ENCODE measurements at places on chromosomes 6 and 20.
A peak's percentile ranks its signal among the peaks of the same experiment; 100 is the strongest.

- DNase-seq = no peak
These were observed 546.0 kb upstream of the ARID1B start for GRCh38 chr6:156231026-156231765.

- peak; percentile 39 for DNase-seq
These were observed 80.3 kb downstream of the BACH2 start for GRCh38 chr6:90216072-90216977.

- no peak for DNase-seq
These were observed 76.0 kb upstream of the ADGRB3 start for GRCh38 chr6:68559070-68559469.

GRCh38 chr6:138418118-138418742 lies 14.2 kb downstream of the HEBP2 start:
- DNase-seq = no peak

- no peak for DNase-seq
These were observed 111.0 kb downstream of the TFAP2A start for GRCh38 chr6:10303608-10304506.

GRCh38 chr20:26208296-26209091 lies 511.8 kb upstream of the ZNF337 start:
- peak; percentile 59 for DNase-seq

DNA sequence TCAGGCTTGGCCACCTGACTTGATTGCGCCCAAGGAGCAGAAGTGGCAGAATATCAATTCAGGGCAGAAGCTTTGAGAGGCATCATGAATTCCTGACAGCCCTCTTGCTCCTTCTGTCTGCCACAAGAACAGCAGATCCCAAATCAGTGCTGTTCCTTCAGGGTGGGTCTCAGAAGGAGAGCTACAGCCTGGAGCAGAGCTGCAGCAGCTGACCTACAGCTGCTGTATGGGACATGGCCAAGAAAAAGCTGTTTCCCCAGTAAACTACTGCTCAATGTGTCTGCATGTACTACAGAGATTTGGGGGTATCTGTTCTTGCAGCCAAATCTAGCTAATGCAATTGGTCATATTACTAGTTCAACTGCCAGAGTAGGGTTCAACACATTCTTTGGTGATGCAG lies 69.0 kb downstream of the SLC22A3 start:
- no peak for DNase-seq

- DNase-seq = no peak
These were observed 11.3 kb downstream of the SSR1 start for GRCh38 chr6:7301702-7302101.

DNA sequence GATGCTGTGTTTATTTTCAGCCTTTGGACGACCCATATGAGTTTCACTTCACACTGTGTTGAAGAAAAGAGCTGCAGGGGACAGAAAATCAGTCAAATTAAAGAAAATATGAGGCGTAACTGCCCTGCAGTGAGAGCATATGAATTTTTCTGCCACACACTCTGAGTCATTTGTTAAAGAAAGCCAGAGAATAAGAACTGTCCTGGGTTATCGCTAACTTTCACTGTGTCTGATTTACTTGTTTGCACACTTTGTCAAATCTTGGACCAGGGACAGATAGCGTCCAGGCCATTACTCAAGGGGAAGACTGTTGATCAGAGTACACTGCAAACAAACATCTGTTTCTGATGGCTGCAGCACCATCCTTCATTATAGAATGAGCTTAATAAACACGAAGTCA lies 126.8 kb upstream of the AGPAT4 start:
- DNase-seq = no peak

- DNase-seq = no peak
These were observed 113.0 kb upstream of the CEP162 start for GRCh38 chr6:84340422-84340821.

- no peak for DNase-seq
These were observed 27.9 kb upstream of the MCM3 start for GRCh38 chr6:52312461-52312860.

GRCh38 chr6:41527721-41528408 lies 18.3 kb upstream of the FOXP4 start:
- no peak for DNase-seq

- DNase-seq = no peak
These were observed 17.2 kb downstream of the SH3BGRL2 start for GRCh38 chr6:79648328-79648727.

DNA sequence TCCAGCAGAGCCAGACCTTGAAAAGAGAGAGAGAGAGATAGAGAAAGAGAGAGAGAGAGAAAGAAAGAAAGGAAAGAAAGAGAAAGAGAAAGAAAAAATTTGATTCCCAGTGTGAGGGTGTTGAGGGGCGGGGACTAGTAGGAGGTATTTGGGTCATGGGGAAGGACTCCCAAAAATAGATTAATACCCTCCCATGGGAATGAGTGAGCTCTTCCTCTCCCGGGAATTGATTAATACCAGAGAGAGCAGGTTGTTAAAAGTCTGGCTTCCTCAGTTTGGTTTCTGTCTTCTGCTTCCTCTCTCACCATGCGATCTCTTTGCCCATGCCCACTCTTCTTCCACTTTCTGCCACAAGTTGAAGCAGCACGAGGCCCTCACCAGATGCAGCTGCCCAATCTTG lies 28.8 kb upstream of the CFAP206 start:
- DNase-seq = no peak

GRCh38 chr20:47042464-47042863 lies 147.8 kb downstream of the EYA2 start:
- DNase-seq = no peak

- no peak for DNase-seq
These were observed 44.9 kb downstream of the MDFI start for GRCh38 chr6:41683273-41683522.

DNA sequence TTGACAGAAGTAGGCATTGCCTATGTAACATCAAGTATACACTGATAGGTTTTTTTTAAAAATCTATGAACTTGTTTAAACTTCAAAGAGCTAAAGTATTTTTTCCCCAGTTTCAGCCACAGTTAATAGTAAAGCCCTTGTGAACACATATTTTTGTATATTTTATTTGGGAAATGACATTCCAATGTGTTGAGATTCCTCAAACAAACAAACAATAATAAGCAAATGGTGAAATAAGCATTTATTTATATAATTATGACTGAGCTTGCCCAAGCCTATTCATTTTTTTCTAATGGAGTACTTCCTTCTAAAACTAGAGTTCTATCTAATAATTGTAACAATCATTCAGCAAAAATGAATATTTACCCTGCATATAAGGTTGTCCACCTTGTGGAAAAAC lies 12.5 kb downstream of the SYCP2 start:
- DNase-seq = no peak

DNA sequence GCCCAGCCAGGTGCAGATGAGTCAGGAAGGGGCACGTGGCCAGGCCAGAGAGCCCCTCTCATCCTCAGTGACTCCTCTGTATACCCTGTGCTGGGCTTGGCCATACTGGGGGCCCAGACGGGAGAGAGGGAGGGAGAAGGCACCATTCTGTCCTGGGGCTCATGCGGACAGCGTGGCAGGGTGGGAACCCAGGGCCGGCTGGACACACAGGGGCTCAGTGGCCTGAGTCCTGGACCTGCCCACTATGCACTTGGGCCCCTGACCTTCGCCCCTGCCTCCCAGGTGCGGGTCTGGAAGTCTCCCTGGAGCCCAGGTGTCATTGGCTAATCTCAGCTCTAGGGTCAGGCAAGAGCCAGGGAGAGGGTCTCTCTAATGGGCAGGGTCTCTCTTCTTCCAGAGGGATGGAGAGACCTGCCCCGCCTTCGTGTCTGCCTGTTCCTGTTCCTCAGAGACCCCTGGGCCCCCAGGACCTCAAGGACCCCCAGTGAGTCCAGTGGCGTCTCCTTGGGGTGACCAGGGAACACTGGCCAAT lies 27.7 kb downstream of the COL20A1 start:
- no peak for DNase-seq

DNA sequence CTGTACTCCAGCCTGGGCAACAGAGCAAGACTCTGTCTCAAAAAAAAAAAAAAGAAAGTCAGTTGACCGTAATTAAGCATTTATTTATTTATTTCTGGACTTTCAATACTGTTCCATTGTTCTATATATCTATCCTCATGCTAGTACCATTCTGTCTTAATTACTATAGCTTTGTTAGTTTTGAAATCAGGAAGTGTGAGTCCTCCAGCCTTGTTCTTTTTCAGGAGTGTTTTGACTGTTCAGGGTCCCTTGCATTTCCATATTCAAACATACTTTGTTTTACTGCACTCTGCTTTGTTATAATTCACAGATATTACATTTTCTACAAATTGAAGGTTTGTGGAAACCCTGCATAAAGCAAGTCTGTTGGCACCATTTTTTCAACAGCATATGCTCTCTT lies 36.7 kb upstream of the ASXL1 start:
- no peak for DNase-seq

- DNase-seq = no peak
These were observed 59.5 kb downstream of the NCOA3 start for GRCh38 chr20:47561180-47561579.

GRCh38 chr6:2363211-2363610 lies 117.8 kb upstream of the GMDS start:
- no peak for DNase-seq

GRCh38 chr20:18657575-18657974 lies 69.7 kb downstream of the DTD1 start:
- no peak for DNase-seq

- DNase-seq = no peak
These were observed 248.0 kb downstream of the TTLL2 start for GRCh38 chr6:167572841-167573271.

DNA sequence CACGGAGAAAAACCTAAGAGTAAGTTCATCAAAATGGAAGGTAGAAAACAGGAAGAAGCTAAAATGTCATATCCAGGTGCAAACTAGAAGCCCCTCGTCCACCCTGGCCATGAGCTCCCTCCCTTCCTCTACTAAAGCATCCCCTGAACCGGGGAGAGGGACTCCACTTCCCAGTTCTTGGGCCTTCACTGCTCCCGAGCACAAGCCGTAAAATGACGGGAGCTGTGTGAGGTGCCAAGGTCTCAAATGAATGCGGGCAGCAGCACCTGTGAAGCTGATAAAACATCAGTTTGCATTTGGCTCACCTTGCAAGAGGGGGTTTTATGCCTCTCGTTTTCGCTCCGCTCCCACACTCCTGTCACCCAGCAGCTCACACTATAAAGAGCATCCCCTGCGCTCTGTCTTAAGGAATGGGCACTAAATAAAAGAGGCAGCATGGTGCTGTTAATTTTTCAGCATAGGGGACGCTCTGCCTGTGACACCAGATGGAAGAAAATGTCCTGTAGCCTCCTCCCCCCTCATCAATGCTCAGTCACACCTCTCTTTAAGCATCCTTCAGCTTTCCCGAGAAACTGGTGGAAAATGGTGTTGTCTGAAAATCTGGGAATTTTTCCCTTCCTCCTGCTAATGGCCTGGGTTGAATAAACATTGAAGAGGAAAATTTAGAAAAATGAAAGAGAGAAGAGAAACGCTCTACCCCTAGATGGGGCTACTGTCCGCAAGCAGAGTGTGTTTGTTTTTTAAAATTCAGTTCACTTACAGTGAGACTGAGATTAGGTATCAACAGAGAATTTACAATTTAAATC lies 563.0 kb upstream of the AGPAT4 start:
- DNase-seq = no peak

DNA sequence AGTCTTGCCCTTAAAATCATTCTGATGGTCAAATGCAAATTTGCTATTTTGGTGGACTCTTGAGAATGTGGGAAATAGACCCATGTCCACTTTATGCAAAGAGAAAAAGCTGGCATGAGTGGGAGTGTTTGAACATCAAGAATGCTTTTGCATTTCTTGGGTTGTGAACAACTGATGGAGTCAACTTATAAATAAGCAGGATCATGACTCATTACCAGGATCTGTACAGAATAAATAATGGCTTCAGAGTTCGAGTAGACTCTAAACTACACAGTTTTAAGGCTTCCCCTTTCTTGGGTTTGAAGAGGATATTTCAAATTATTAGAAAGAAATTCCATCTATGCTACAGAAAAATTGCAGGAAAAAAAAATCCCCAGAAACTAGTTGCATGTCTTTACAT lies 195.5 kb downstream of the EYA4 start:
- DNase-seq = no peak

- DNase-seq = no peak
These were observed 860.3 kb upstream of the SLC35B3 start for GRCh38 chr6:9295644-9296043.

DNA sequence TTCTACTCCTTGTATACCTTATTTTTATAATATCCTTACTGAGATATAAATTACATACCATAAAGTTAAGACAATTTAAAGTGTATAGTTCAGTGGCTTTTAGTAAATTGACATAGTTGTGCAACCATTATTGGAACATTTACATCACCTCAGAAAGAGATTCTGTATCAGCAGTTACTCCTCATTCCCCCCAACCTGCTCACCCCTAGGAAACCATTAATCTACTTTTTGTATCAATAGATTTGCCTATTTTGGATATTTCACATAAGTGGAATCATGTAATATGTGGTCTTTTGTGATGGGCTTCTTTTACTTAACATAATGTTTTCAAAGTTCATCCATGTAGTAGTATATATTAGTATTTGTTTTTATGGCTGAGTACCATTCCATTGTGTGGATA lies 51.3 kb downstream of the CDC5L start:
- no peak for DNase-seq

GRCh38 chr20:23686046-23686750 lies 2.6 kb downstream of the CST4 start:
- DNase-seq = no peak

DNA sequence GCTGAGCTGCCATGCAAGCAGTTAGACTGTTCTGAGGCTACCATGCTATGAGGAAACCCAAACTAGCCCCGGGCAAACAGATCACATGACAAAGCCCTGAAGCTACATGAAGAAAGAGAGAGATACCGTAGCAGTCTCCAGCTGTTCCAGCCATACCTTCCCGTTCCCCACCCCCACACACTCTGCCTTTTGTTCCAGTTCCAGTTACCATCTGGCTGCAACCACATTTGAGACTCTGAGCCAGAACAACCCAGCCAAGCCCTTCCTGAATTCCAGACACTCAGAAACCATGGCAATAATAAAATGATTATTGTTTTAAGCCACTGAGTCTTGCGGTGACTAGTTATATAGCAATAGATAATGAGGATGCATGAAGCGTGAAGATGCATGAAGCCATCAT lies 28.3 kb downstream of the RIN2 start:
- DNase-seq = no peak

All from activated CD4-positive, alpha-beta memory T cell treated with anti-CD3 and anti-CD28 coated beads for 36 hours (primary cell).